B cell (primary cell): ENCODE measurements at places on chromosomes 2 and 18.

- DNase-seq: no peak
Measured at GRCh38 chr2:119756837-119757236, 2.9 kb upstream of the PTPN4 start.

- no peak for DNase-seq
Measured at GRCh38 chr2:40210344-40210967, 241.4 kb downstream of the SLC8A1 start.

DNA sequence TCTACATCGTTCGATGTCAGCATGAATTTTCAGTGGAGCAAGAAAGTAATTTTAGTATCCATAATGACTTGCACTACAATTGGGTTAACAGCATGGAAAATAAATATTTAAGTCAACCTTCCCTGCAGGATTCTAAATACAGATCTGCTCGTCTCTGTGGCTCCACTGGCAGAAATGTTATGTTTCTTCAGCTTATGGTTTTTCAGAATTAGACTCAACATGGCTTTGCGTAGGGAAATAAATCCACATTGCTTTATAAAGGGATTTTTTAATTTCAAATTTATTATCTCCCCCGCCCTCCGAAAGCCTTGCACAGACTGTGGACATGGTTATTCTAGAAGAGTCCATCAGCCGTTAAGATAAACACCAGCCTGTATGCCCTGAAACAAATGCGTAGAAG lies 18.2 kb downstream of the TNFRSF11A start:
- no peak for DNase-seq

- no peak for DNase-seq
Measured at GRCh38 chr2:26946841-26947784, 23.3 kb upstream of the MAPRE3 start.

GRCh38 chr2:130376433-130377293 lies 20.8 kb downstream of the PTPN18 start:
- peak; percentile 68 for DNase-seq

DNA sequence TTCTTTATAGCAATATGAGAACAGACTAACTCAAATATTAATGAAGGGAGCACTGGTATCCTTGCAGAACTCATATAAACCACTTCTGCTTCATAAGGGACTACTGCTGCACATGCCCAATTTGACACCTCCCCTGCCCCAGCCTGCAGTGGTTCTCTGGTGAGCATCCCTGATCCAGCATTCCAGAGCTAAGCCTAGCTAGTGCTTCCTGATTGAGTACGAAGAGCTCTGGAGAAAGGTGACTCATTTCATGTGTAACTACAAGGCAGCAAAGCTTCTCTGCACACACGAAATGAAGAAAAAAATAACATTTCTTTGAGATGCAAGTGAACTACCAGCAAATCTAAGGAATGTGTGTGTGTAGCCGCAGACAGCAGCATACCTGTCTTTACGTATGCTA lies 22.8 kb upstream of the ADNP2 start:
- no peak for DNase-seq

DNA sequence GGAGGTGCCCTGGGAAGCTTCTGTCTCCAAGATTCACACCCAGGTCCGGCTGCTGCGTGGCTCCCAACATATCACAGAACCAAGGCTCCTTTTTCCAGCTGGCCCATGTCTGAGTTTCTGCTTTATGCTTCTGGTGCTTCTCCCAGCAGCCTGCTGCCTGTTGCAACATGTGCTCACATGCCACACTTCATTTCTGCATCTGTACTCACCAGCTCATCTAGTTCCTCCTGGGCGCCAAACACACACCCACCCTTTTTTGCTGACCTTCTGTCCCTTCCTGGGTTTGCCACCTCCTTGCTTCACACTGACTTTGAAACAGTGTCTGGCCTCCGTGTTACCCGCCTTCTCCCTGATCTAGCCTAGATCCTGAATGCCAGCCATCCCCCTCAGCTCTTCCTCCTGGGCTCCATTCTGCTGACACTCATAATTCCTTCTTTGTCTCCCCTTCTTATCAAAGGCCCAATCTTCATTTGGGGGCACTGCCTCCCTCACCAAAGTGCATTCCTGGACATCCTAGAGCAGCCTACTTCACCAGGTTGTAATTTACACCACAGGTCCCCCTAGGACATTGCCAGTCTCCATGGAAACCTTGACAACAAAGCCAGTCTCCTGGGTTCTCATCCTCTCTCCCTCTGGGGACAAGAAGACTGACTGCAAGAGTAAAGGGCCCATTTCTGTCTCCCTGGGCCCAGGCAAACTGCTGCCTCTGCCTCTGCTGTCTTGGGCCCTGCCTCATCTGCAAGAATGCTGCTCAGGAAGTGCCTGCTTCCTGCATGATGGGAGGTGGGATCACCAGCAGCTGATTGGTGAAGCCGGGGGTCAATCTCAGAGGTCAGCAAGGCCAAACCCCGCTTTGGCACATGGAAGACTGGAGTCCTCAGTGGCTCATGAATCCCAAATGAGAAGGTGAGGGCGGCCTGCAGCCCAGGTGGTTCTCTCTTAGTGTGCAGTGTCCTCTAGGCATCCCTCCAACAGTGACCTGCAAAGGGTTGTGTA lies 13.9 kb upstream of the PROM2 start:
- DNase-seq: no peak

DNA sequence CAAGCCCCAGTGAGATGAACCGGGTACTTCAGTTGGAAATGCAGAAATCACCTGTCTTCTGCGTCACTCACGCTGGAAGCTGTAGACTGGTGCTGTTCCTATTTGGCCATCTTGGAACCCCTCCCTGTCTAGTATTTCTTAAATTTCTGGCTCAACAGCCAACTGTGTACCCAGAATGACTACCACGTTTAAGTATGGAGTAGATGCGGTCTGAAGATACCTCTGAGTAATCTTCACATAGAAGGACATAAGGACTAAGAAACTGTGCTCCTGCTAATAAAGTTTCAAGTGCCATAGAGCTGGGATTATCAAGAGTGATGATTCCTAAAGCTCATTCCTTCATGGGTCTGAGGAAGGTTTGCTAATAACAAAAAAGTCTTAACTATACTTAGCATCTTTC lies 20.4 kb downstream of the TRAK2 start:
- no peak for DNase-seq

DNA sequence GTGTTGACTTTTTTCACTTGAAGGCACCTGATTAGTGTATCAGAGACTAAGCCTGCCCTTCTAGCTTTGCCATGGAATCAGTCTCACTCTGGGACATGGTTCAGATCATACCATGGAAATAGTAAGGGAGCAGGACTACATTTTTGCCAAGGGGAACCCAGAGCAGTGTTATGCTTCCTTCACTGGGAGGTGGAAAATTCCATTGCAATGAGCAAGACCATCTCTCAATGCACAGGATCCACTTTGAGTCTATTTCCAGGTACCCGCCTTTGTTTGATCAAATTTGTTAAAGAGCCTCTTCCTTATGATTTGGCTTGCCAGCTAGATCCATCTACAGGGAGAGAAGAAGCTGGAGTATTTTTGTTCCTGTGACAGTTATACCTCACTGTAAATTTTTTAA lies 395.8 kb downstream of the MTX2 start:
- DNase-seq: no peak
